ENCODE measurements at places on chromosomes 2 and 18.

DNA sequence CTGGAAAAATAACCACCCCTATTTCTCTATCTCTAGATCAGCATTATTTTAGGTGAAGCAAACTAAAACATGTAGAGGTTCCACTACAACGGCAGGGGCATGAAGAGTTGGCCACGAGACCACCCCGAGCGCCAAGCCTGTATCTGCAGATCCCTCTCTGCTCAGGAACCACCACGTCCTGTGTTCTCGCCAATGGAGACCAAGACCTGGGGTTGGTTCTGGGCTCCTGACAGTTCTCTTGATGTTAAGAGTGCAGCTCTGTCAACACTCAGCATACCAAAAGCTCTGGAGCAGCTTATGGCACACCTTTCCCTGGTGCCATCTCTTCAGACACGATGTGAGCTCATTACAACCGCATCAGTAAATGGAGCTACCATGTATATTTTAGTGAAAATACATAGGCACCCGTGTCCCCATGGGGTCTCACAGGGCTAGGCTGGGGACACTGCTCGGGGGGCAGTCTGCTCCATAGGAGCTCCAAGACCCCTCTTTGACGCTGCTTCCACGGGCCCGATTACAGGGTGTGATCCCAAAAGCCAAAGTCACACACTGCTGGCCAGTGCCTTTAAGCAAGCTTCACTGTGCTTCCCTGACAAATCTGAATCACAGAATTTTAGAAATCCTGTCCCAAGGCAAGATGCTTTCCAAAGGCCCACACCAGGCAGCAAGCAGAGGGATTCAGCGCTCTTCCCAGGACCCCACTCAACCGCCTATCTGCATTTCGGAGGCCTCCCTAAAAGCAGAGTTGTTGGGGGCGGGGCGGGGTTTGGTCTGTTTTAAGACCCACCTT is 72.2 kb downstream of the EMILIN2 start:
- DNase-seq = no peak

DNA sequence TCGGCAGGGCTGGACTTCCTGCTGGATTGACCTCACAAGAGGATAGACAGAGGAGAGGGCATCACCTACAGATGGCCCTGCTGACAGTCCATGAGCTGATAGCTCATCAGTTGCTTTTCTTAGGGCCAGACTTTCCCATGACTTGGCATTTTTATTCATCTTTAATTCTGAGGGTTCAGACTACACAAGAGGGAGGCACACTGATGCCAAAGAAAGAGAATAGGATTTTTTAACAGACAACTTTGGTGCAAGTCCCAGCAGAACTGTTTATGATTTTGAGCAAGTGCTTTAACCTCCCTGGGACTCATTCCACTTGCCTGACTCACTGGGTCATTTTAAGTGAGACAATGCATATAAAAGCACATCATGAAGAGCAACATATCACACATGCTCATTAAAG is 299.2 kb downstream of the INSIG2 start:
- DNase-seq = no peak

- no peak for DNase-seq
Observed at GRCh38 chr2:189876271-189876670, 92.0 kb downstream of the PMS1 start.

DNA sequence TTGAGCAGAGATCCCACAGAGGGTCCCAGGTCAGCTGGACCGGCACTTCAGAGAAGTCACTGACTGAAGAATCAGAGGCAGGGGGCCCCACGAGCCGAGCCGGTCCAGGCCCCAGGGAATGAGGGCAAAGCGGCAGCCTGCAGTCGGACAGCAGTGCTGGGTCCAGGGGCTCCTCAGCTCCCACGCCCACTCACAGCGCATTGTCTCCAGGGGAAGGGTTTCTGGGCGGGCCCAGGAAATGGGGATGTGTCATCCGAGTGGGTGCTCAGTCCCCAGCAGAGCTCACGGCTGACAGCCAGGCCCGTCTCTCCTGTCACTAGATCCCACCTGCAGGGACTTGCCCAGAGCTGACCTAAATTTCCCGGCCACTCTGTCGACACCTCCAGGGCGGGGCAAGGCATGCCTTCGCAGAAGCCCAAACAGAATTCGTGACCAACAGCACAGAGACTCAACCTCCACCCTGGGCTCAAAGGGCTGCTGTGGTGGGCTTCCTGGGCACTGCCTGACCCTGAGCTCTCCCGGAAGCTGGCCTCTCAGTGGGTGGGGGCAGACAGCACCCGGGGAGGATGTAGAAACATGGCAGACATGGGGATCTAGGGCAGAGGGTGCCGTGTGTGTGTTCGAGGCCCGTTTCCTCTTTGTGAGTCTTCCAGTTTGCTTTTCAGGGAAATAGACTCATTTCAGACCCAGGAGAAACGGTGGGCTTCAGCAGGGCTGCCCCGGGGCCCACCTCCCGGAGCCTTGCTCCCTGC is 42.1 kb upstream of the TAF1B start:
- peak; percentile 68 for DNase-seq

GRCh38 chr2:71060871-71061270 is 7.6 kb upstream of the NAGK start:
- DNase-seq = no peak

- no peak for DNase-seq
Observed at GRCh38 chr2:6932828-6933227, 15.6 kb downstream of the RNF144A start.

GRCh38 chr2:192064459-192064858 is 130.3 kb downstream of the TMEFF2 start:
- DNase-seq = no peak

DNA sequence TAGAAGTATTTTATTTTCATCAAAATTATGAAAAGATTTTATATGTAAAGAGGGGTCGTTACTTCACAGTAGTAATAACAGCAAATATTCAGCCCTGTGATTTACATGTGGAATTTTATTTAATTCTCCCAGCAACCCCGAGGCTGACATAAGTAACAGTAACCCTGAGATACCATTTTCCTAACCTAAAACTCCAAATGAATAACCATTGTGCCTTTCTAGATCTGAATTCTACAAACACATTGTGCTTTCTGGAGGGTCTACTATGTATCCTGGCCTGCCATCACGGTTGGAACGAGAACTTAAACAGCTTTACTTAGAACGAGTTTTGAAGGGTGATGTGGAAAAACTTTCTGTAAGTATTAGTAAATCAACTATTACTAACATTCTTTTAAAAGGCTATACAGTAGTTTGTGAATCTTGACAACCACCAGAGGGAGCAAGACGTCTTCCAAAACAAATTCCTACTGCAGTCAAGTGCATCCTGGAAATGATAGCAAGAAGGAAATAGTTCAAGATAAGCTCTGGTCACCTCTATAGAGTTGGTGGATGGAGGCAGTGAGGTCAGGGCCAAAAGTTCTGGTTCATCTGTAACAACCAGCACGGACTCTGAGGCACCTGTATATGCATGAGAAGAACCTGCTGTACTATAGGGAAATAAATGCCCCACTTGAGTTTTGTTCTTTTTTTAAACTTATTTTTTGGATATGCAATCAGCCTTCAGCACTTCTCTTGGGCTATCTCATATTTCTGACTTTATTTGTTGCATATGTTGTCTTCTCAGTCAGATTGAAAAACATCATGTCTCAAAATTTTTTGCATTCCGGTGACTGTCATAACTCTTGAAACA is 37.4 kb downstream of the ACTR2 start:
- DNase-seq = no peak

DNA sequence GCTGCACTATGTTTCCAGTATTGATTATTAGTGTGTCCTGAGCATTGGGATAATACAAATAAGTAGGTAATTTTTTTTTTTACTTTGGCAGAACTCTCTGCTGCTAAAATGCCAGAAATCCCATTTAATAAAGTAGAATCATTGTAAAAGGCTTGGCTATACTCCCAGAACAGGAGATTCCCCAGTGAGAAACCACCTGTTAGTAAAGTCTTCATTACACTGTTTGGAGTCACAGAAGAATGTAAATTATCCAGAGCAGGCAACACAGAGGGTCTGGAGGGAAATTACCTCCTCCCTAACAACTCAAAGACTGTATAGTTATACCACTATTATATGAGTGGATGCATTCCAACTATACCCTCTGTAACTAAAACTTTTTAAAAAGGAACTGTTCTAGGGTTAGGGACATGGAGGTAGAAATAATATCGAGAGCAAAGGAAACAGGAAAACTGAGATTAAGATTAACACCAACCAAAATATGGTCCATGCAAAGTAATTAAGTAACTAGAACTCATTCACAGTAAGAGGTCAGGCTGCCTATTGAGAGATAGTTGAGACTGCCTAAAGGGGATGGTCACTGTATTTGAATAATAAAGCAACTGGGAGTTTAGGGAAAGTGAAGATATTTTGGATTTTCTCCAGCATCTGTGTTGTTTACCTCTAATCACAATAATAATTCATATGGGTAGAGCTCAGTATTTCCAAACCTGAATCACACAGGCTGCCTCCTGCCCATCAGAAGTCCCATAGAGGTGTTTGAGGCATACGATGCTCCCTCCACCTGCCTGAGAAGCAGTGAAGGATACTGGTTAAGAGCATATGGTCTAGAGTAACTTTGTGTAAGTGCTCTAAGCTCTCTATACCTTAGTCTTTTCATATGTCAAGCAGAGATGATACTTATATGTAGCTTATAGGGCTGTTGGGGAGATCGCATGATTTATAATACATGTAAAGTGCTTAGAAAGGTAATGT is 34.4 kb downstream of the MAP2 start:
- DNase-seq = no peak

- DNase-seq = no peak
Observed at GRCh38 chr18:904218-905090, at the start of gene ADCYAP1. Gene ADCYAP1, plus strand, starts transcription at chr18:904871. Its CDS starts 516 bp downstream, at chr18:905387.

DNA sequence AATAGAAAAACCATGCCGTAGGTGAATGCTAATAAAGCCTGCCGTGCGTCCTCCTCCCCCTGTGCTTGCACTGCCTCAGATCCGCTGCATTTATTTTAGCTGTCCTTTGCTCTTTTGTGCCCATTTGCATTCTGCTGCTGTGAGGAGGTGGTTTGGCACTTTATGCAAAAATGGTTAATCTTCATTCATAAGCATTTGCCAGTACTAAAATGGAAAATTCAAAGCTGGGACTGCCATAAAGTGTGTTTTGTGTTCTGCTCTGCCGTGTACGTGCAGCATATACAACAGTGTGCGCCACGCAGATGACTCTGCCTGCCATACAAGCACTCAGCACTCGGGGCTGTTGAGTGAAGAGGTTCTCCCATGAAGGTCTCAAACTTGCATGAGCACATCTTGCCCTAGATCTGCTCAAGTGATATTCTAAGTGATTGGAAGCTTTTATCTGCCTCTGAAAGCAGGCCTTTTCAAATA is 73.6 kb downstream of the SPATS2L start:
- no peak for DNase-seq

DNA sequence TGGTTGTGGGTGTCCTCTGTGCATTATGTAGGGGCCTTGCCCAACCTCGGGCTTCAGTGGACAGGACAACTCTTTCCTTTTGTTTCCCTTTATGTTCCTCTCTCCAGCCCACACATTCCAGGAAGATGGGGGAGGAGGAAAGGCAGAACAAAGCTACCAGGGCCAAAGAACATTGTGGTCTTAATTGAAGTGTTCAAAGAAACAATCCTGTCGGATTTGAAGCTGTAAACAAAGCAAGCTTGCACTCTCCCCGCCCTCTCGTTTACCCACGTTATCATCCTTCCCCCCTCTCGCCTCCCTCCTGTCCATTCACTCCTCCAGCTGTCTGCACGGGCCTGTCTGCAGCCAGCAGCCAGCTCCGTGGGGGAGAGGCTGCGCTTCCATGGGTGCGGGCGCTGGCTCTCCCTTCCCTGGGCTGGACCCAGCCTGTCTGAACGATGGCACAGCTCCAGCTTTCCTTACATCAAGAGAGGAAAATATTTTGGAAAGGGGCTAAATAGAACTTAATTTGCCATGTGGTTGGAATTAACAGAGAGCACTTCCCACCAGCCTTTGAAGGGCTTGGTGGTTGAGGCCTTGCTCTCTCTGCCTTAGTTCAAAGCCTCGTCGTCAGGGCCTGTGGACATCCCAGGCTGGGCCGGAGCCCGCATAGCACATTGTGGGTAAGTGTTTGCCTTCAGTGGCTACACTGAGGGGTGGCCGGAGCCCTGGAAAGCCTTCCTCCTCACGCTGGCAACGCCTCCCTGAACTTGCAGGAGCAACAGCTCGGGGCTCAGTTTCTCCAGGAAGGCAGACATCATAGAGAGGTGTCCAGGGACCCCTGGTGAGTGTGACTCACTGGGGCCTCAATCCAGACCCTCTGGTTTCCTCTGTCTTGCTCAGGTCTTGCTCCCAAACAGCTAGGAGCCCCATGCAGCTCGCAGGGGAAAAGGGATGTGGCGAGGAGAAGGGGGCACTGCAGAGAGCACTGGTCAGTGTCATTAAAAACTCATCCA is 60.6 kb upstream of the HS6ST1 start:
- DNase-seq = peak; percentile 13

- no peak for DNase-seq
Observed at GRCh38 chr2:177053038-177053437, 159.6 kb upstream of the HNRNPA3 start.

DNA sequence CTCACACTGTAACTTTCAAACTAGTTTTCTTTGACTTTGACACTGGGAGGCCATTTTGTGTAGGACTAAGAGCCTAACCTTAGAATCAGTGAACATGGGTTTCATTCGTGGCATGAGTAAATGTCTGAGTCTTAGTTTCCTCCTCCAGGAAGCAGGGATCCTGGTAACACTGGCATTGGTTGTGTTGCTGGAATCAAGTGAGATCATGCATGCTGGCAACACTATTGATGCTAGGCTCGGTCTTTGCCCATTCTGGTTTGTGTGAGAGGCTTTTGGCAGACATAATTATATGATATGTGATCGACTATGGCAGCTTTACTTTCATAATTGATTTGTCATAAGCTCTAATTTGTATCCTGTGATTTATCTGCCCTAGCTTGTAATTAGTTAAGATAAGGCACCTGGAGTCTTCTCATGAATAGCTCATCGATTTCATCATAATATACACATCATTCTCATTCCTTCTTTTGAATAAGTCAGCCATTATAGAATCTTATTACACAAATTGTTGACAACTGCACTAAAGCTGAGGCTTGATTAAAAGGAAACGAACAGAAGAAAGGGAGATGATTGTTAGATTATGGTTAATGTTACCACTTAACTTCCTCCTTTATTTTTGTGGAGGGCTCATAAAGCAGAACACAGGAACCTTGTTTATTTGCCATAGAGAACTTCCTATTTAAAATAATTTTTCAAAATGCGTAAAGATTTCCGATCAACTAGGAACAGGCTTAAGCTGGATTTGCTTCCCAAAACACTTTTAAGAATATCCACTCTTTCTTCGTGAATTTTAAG is 12.6 kb downstream of the PPP1R1C start:
- DNase-seq = no peak

Data from gastrocnemius medialis (tissue), 4 donors.